K562 (cell line): ENCODE measurements at places on chromosomes 2 and 18. TPM values are rescaled to one million over a fixed set of nuclear protein-coding genes. Genes with fewer than 3 reads are reported as not detected.

Gene CTDP1
- 15.1 and 19.2 TPM in 2 replicates for total RNA-seq

Gene USP14
- 114 and 122 TPM in 2 replicates for total RNA-seq

Gene FOXD4L1
- total RNA-seq, result 0.16 and 0.20 TPM in 2 replicates

Gene ANKRD30B
- total RNA-seq, result not detected in 2 replicates

Gene ACMSD
- total RNA-seq, result not detected in 2 replicates

Gene NT5DC4
- 4.7 and 6.8 TPM in 2 replicates for total RNA-seq

Gene NEUROD1
- not detected in 2 replicates for total RNA-seq

Gene ST6GAL2
- not detected in 2 replicates for total RNA-seq

Gene STEAP3
- 29.8 and 31.6 TPM in 2 replicates for total RNA-seq
